ENCODE measurements at places on chromosomes 2 and 18. TPM values are rescaled to one million over a fixed set of nuclear protein-coding genes. Genes with fewer than 3 reads are reported as not detected.

The MYL12A gene
- total RNA-seq: 338 TPM

The NEB gene
- total RNA-seq: 0.20 TPM

The C1QL2 gene
- total RNA-seq: 0.31 TPM

The FIGN gene
- 2.1 TPM for total RNA-seq

The LRP2 gene
- total RNA-seq: 0.01 TPM

The SCYGR5 gene
- total RNA-seq: not detected

The MC5R gene
- 0.06 TPM for total RNA-seq

The DNAH6 gene
- total RNA-seq: 0.02 TPM

The ZDBF2 gene
- 1.3 TPM for total RNA-seq

The TRPM8 gene
- 0.20 TPM for total RNA-seq

The GALR1 gene
- total RNA-seq: not detected

The SLC4A1AP gene
- 29.3 TPM for total RNA-seq

The POTEC gene
- total RNA-seq: not detected

The SLC8A1 gene
- total RNA-seq: 0.20 TPM

The SERPINB3 gene
- total RNA-seq: 0.06 TPM

The TNFAIP6 gene
- 0.89 TPM for total RNA-seq

The DNPEP gene
- 60.4 TPM for total RNA-seq

The EMILIN1 gene
- 0.56 TPM for total RNA-seq

The B3GNT7 gene
- 2.2 TPM for total RNA-seq

The IKZF2 gene
- total RNA-seq: 0.29 TPM

The ARHGEF33 gene
- total RNA-seq: 0.16 TPM

The VWC2L gene
- total RNA-seq: not detected

The CIB4 gene
- total RNA-seq: not detected

The ADI1 gene
- total RNA-seq: 55.0 TPM

The IL36A gene
- total RNA-seq: not detected

The ATP6V1B1 gene
- 2.3 TPM for total RNA-seq

The RFX8 gene
- not detected for total RNA-seq

The TCF4 gene
- 1.1 TPM for total RNA-seq

The CXCR4 gene
- total RNA-seq: 1.0 TPM

The CDH19 gene
- total RNA-seq: 0.72 TPM

The HS1BP3 gene
- 43.2 TPM for total RNA-seq

The PLB1 gene
- total RNA-seq: 1.9 TPM

The SCN9A gene
- total RNA-seq: 3.7 TPM

The VWA3B gene
- not detected for total RNA-seq

The WDSUB1 gene
- total RNA-seq: 7.7 TPM

The DTNB gene
- 9.0 TPM for total RNA-seq

The EFHD1 gene
- 4.7 TPM for total RNA-seq

The NEDD4L gene
- 42.1 TPM for total RNA-seq

The STPG4 gene
- not detected for total RNA-seq

The CHRNG gene
- not detected for total RNA-seq

All from A549 treated with AZD2906 at 1 μM for 4 hours (cell line).